Fibroblast of villous mesenchyme (primary cell): ENCODE measurements at places on chromosomes 4 and X. TPM values are rescaled to one million over a fixed set of nuclear protein-coding genes. Genes with fewer than 3 reads are reported as not detected.
A peak's percentile ranks its signal among the peaks of the same experiment; 100 is the strongest.

Gene ASB12
- not detected in 2 replicates for total RNA-seq

Gene DDX53
- total RNA-seq = under 0.01 TPM in 1 of 2 replicates, not detected in the other

Gene LANCL3
- 0.32 and 0.43 TPM in 2 replicates for total RNA-seq

Gene MAN2B2
- total RNA-seq = 13.9 and 14.2 TPM in 2 replicates

Gene UGT2B17
- total RNA-seq = not detected in 2 replicates

GRCh38 chr4:118941149-118941548 is 52.5 kb downstream of the SYNPO2 start:
- DNase-seq = peak; percentile 65

DNA sequence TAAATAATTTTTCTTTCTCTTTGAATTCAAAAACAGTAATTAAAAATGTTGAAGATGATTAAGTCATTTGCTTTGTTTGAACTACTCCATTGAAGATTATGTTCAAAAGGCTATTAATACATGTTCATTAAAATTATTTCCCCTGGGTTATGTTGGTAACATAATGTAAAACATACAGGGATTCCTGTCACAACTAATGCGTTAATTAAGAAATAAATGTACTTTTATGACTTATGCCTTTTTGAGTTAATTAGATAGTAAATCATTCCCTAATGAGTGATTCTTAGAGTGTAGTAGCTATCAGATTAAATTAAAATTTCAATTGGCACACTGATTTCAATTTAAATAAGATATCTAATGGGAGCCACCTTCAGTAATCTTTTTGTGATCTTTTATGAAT is 549.1 kb downstream of the ANKRD50 start:
- no peak for DNase-seq

- no peak for DNase-seq
Measured at GRCh38 chr4:187491286-187491685, 504.3 kb upstream of the ZFP42 start.

GRCh38 chr4:33802578-33802977 is 2441.7 kb downstream of the ARAP2 start:
- no peak for DNase-seq

DNA sequence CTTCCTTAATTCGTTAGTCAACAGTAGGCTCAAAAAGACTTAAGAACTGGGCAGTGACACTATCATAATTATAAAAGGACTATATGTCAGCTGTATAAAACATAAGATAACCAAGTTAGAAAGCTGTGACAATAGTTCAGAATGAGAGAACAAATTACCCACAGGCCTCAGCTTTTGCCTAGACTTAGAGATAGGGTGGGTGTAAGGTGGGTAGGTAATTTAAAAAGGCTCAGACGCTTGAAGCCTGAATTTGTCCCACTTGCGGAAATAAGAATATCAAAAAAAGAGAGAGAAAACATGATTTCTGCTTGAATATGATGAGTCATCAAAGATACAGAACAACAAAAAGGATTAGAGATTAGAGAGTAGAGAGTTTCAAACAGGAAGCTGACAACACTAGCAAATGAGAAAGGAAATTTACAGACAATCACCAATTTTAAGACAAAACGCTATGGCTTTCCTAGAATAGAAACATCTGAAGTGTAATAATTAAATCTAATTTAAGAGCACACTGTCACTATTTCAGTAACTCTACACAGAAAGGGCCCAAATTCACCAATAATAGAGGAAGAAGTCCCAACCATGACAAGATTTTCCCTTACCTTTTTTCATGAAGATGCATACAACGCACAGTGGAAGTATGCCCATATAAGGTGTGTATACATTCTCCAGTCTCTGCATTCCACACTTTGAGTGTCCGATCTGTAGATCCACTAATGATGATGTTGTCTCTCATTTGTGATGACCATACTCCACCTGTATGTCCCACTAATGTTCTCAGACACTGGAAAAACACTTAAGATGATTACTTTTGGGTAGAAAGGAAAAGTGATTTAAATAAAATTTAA is 208.1 kb downstream of the FBXW7 start:
- no peak for DNase-seq
